Frontal cortex (tissue), 4 donors: ENCODE measurements at places on chromosomes 1 and 21.

GRCh38 chr21:28308516-28308915, 684.2 kb downstream of the LTN1 start:
- DNase-seq, result no peak

GRCh38 chr1:208025031-208025430, 114.1 kb upstream of the CD34 start:
- peak; percentile 31 for DNase-seq

GRCh38 chr1:95068956-95069709, 3.6 kb downstream of the ALG14 start:
- no peak for DNase-seq

DNA sequence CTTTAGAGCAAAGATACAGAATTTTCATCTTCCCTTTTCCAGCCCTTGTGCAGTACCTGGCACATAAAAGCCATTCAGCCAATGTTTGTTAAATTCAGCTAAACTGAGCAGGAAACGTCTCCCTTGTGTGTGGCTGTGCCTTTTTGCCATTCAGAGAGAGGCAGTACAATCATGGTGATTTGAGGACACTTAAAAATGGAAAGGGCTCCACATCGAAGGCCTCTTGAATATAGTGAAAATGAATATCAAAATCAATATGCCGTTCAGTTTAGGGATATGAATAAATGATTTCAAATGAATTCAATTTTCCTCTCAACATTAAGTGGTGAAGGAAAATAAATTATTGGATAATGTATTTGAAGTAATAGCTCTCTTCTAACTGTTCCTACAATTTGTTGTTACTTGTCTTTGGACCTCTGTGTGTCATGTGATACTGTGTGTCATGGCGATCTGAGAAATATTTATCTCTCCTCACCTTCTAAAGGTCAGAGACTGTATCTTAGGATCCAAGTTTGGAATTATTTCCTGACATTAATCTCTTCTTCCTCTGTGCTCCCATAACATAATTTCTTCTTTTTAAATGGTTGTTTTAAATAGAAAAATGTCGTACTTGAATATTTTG, 355.6 kb upstream of the ST6GALNAC5 start:
- DNase-seq, result no peak

- DNase-seq, result no peak
Measured at GRCh38 chr1:44244986-44245385, 31.7 kb downstream of the DMAP1 start.

- no peak for DNase-seq
Measured at GRCh38 chr1:78048446-78048845, 2.7 kb downstream of the GIPC2 start.

DNA sequence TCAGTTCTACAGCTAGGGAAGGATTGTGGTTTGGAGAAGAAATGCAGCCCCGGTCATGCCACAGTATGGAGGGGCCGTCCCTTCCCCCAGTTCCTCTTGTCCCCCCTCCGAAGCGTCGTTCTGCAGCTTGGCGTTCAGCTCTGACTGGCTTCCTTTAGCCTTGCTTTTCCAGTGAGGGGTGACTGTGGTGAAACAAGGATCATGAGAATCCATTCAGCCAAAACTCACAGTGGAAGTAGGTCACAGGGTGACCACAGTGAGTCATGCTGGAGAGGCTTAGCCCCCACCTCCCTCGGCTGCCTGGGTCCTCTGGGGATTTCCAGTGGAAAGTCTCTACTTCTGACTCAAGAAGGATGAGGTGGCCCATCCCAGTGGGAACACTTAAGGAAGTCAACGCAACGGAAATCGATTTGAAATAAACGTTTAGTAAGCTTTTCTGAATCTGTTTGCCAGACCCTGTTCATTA, 37.3 kb upstream of the COL6A2 start:
- no peak for DNase-seq

DNA sequence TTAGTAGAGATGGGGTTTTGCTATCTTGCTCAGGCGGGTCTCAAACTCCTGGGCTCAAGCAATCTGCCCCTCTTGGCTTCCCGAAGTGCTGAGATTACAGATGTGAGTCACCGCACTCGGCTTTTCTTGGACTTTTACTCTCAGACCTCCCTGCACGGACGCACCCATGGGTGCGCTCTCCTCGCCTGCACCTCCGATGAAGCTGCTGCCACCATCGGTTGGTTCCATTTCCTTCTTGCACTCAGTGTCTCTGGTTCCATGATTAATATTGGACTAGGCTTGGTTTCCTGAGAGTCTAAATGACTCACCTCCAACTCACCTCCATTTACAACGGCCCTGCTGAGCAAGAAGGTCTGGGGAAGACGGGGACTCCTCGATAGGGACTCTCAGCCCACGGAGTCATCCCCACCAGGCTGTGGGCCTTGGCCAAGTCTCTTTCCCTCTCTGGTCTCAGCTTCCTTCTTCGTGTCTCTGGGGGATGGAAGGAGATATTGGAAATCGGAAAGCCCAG, 6.7 kb upstream of the TNFRSF8 start:
- no peak for DNase-seq

DNA sequence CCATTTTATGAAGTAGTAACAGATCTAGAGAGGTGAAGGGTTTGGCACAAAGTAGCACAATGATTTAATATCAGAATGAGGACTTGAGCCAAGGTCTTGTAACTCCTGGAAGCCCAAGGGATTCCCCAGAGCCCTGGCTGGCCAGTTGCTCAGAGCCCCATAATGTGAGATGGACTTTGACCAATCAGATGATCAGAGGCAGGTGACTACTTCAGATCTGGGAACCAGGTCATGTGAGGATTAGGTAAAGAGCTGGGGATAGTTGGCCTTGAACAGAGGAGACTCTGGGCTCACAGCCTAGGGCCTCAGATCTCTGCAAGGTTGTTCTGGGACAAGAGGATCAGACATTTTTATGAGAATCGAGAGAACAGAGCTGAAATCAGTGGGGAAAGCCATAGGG, 18.9 kb downstream of the SHISAL2A start:
- DNase-seq, result no peak

DNA sequence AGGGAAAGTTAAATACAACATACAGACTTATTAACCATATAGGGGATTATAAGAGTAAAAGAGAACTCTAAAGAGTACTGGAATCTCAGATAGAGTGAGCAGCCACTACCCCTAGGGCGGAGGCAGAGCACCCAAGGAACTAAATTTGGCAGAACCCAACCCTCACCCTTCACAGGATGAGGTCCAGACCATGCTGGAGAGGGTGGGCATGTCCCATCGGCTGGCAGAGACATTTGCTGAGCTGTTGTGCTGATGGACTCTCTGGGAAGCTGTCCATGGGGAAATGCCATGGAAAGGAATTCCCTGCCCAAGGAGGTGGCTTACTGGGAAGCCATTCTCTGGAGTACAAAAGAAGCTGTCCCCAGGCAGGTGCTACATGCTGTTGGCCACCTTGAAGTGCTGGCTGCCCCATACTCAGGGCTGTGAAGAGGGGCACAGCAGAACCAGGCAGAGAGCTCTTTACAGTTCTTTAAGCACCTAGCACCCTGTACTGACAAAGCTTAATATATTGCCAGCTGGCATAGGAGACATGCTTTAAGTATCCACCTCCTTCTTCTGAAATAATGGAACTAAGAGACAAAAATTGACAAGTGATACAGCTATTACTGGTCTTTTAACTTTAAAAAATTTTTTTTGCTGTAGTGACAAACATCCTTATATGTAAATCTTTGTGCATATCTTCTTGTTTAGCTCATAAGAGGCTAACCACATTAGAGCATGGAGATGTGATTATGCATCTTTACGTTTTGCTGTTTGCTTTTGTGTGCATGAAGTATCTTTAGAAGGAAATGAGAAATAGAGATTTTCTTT, 29.6 kb downstream of the TSNAX start:
- no peak for DNase-seq

- no peak for DNase-seq
Measured at GRCh38 chr1:41727749-41728115, 191.0 kb downstream of the HIVEP3 start.

- DNase-seq, result no peak
Measured at GRCh38 chr1:87046951-87047350, 132.5 kb downstream of the HS2ST1 start.

DNA sequence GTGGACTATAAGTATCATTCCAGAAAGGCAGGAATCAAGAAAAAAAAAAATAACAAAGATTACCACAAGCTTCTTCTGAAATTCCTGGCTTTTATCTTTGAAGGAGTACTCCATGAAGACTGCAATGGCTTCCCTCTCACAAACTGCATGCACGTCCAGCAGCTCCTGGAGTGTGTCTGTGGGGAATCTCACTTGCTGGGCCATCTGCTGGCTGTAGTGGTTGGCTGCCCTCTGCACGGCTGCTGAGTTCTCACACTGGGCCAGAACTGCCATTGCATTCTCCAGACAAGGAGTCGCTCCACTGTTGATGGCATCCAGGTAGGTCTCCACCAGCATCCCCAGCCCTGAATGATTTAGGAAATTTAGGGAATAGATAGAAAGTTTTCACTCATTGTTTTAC, 23.3 kb upstream of the GBP2 start:
- no peak for DNase-seq

DNA sequence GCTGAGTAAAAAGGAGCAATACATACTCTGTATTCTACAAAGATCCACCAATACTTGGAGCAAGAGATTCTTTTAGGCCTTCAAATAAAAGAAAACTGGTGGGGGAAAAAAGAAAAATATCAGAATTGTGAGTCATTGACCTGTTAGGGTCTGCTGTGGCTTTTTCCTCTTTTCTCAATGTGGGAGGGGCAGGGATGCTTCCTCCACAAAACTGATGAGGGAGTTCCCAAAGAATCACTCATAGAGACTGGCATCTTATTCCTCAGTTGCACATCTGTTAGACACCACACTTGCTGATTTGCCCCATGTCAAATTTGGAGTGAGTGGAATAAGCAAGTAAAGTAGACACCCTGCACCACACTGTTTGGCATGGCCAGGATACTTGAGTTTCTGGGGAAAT, 16.6 kb downstream of the C1orf141 start:
- no peak for DNase-seq

GRCh38 chr1:223011505-223011856, 131.6 kb downstream of the TLR5 start:
- no peak for DNase-seq

- DNase-seq, result peak; percentile 51
Measured at GRCh38 chr1:160209321-160210046, 4.3 kb downstream of the PEA15 start.

DNA sequence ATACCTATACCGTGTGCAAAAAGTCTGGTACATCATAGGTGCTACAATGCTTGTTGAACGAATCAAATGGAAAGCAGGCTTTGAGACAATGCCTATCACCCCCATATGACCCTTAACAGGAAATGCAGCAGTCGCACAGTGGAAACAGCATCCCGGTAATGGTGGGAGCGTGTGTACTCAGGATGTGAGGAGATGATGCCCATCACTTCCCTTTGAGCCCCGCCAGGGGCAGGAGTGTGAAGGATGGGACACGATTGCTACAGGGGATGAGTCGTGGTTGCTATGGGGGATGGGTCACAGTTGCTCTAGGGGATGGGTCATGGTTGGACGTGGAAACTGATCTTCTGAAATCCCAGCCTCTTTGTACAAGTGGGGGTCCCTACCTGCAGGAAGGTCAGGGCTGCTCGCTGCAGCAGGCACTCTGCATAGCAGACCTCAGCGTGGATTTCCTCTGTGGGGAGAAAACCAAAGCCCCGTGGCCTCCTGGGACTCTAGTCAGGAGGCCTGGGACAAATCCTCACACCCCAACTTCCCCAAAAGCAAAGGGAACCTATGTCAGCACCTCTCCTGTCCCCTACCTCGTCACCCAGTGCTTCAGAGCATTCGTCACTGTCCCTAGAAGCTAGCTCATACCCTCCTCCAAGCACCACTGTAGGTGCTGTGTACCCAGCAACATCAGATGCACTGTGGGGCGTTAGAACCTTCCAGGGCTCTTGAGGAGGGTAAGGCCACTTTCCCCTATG, 19.3 kb downstream of the TTC39A start:
- no peak for DNase-seq

DNA sequence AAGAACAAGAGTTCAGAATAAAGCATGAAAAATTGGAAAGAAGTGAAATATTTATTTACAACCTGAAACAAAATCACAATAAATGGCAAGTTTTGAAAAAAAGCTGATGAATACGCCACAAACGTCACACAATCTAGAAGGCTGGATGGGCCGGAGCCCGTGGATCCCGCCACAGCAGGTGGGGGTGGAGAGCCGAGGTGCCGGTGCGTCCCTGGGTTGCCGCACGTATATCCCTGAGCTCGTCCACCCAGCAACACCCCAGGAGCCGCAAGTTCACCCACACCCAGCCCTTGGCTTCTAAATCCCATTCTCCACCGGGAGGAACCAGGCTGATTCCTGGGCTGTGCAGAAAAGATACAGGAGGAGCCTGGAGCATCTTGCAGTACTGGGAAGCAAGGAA, 25.6 kb upstream of the TTLL10 start:
- DNase-seq, result no peak

DNA sequence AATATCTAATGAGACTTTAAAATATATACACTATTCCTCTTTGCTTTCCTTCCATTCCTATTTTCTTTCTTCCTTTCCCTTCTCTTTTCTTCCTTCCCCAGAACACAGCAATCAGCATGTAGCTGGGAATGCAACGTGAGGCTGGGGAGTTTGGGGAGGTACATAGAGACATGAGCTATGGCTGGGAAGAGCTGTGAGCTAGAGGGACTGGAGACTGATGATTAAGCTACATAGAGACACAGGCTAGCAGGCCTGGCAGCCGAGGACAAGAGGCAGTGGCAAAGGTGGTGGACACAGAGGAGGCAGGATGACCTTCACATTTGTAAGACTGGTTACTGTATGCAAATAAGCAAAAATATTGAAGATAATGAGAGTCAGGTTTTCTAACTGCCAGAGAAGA, 7.5 kb downstream of the LPAR3 start:
- no peak for DNase-seq

DNA sequence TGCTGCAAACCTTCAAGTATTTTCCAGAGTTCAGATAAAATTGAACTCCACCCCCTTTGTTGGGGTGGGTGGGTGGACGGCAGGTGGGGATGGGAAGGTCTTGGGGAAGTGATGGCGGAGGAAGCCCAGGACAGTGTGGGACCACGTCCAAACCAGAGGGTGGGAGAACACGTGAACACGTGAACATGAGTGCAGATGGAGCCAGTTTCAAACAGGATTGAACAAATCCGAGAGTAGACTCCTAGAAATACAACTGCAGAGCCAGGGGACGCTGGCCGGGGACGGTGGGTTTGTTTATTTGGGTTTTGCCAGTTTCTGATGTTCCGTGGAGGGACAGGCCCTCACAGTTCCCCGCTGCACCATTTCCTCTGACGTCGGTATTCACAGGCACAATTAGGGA, 2.9 kb downstream of the KRTAP10-2 start:
- DNase-seq, result no peak

- DNase-seq, result no peak
Measured at GRCh38 chr1:215905493-215906115, 338.5 kb downstream of the KCTD3 start.
